ENCODE measurements at places on chromosomes 5 and 9.

- no peak for DNase-seq
Observed at GRCh38 chr5:94473936-94474335, 144.5 kb downstream of the KIAA0825 start.

DNA sequence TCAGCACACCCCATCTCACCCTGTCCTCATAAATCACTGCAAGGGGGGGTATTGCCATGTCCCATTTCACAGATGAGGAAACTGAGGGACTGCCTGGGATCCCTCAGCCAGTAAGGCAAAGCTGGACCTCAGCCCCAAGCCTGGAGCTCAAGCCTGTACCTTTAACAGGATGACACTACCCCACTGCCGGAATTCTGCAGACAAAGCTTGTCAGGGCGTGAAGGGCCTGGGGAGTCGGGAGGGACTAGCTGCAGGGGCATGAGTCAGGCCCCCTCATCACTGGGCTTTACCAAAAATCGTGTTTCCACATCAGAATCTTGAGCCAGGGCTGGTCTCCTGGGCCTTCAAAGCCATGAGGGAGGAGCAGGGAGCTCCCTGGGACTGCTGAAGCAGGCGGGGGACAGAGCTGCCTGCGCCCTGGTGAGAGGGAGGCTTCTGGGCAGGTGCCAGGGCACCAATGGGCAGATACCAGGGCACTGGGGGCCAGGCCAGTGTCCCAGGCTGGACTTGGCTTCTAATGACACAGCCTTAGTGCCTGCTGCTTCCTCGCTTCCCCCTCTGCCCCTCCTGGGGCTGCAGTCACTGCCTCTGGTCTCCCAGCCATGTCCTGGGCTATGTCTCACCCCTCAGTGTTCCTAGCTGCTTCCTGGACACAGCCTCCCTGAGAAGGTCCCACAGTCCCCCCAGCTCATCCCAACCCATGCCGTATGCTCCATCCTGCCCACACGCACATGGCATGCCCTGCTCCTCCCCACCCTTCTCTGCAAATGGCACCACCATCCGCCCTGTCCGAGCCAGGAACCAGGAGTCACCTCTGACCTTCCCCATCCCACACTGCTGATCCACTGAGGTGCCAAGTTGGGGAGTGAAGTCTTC, 80.7 kb downstream of the LMX1B start:
- DNase-seq: no peak

- no peak for DNase-seq
Observed at GRCh38 chr9:82196622-82197441, 208.3 kb downstream of the SPATA31D1 start.

DNA sequence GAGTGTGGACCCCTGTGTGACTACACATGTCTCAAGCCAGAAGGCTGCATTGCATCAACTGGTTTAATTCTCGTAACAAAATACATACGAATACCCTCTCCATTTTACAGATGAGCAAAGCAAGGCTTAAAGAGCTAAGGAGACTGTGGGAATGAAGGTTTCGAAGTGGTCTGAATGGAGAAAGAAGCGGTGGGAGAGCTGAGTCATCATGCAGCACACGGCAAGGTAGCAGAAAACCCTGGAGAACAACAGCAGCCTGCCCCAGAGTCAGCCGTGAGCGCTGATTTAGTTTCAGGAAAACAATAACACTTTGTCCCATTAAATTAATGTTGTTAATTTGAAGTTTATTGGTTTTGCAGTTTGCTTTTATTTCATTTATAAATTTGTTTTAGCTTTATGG, 223.8 kb downstream of the HSPA4 start:
- no peak for DNase-seq

GRCh38 chr9:134063571-134064450, 4.0 kb downstream of the BRD3 start:
- no peak for DNase-seq

GRCh38 chr9:93007529-93008058, 50.9 kb upstream of the SUSD3 start:
- no peak for DNase-seq

GRCh38 chr9:134913041-134913712, 4.5 kb downstream of the FCN1 start:
- no peak for DNase-seq

GRCh38 chr9:113359385-113359784, 10.0 kb downstream of the BSPRY start:
- DNase-seq: no peak

- no peak for DNase-seq
Observed at GRCh38 chr5:133427121-133427777, 185.1 kb downstream of the FSTL4 start.

DNA sequence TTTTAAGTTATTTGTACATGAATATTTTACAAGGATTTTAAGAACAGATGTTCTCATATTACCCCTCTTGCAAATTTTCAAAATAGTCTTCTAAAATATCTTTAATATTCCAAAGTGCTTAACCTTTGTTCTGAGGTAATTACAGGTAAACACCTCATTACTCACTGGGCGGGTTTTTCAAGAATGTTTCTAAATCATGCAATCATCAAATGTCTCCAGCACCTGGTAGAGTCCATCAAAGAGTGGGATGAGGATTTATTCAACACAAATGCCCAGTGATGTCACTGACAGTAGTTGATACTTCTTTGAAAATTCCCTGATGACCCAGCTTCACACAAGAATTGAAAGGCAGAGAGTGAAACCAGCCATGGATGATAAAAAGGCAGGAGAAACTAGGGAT, 114.4 kb downstream of the SEC61B start:
- DNase-seq: no peak

Data from T-helper 1 cell (primary cell).